ENCODE measurements at places on chromosomes 16 and 17.
A peak's percentile ranks its signal among the peaks of the same experiment; 100 is the strongest.

- peak; percentile 67 for DNase-seq
Observed at GRCh38 chr17:14302091-14302430, 1.2 kb downstream of the HS3ST3B1 start.

GRCh38 chr17:18217412-18218015 is 7.9 kb upstream of the LLGL1 start:
- peak; percentile 90 for DNase-seq

DNA sequence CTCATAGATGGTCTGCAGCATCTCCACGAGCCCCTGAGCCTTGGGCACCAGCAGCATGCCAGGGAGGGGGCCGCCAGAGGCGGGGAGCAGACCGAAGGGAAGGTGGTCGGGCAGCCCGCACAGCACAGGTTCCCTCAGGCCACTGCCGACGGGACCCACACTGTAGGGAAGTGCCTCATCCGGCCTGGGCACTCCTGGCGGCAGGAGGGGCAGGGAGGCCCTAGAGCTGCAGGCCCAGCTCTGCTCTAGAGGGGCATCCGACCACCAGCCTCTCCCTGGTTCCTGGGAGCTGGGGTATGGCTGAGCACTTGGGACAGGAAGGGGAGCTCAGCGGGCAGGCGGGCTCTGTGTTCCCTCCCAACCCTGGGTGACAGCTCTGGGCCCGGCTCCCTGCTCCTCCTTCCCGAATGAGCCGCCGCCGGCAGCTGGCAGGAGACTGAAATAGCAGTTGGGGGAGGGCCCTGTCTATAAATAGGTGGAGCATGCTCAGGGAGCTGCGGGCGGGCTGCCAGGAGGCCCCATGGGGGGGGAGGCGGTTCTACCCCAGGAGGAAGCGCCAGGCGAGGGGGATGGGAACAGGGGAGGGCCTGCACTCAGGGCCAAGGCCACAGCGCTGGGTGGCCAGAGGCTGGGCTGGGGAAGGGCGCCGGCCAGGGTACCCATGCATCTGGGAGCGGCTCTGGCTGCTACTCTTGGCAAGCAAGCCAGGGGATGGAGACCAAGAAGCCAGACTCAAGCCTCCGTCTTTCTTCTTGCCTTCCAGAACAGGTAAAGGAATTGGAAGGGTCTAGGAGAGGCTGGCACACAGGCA is 12.4 kb downstream of the HDAC5 start:
- DNase-seq, result peak; percentile 80

- DNase-seq, result no peak
Observed at GRCh38 chr17:78798695-78799559, 16.9 kb upstream of the CYTH1 start.

DNA sequence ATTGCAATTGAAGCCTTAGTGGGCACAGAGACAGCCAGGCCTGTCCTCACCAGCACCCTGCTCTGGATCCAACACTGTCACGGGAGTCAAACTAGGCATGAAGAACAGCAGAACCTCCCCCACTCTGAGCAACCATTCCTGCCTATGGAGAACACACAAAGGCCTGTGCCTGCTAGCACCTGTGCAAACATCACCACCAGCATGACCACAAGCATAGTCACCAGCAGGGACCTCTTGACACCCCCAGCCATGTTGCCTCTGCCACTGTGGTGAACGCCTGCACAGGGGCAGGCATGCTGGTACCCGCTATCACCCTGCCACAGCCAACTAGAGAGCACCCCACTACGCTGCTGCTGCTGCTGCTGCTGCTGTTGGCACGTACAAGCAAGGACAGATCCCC is 51.7 kb downstream of the CMC2 start:
- DNase-seq, result no peak

DNA sequence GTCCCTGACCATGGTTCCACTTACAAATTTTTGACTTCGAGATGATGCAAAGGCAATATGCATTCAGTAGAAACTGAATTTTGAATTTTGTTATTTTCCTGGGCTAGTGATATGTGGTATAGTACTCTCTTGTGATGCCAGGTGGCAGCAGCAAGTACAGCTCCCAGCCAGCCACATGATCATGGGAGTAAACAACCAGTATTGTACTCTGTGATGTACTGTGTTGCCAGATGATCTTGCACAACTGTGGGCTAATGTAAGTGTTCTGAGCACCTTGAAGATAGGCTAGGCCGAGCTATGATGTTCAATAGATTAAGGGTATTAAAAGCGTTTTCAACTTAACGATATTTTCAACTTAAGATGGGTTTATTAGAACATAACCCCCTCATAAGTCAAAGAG is 250.8 kb downstream of the STX8 start:
- DNase-seq, result no peak

- DNase-seq, result no peak
Observed at GRCh38 chr16:87101903-87102302, 215.3 kb downstream of the C16orf95 start.

GRCh38 chr17:81397314-81398175 is 2.3 kb downstream of the BAHCC1 start:
- peak; percentile 96 for DNase-seq

DNA sequence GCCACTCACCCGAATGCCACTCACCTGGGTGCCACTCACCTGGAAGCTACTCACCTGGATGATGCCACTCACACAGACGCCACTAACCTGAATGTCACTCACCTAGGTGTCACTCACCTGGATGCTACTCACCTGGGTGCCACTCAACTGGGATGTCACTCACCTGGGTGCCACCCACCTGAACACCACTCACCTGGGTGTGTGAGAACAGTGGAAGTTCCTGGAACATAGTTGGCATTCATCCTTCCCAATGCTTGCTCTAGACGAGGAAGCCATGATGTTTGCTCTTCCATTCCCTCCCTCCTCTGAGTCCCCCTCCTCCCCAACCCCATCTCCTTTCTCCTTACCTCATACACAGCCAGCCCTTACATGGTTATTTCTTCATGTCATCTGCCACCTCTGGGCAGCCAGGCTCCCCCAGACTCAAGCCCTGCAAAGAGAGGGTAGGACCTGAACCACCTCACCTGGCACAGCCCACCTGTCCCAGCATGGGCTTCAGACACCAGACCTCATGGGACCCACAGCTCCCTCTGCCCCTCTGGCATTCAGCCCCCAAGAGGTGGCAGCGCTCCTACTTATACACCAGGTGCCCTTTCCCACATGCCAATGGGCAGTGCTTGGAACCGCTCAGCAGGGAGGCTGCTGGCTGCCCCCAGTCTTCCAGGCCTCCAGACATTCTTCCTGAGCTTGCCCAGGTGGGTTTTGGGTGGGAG is 171.8 kb upstream of the FOXF1 start:
- no peak for DNase-seq

DNA sequence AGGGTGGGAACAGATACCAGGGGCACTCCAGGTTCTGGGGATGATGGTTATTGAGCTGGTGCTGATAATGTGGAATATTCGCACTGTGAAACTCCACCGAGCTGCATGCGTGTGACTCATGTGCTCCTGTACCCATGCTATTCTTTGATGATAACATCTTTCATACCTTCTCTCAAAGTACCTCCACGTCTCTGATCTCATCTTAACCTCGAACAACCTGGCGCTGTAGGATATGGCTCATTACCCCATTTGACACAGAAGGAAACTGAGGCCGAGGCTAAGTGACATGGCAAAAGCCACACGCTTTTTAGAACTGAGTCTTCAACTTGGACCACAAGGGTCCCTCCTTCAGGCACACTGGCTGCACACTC is 30.2 kb upstream of the MRPS23 start:
- no peak for DNase-seq

DNA sequence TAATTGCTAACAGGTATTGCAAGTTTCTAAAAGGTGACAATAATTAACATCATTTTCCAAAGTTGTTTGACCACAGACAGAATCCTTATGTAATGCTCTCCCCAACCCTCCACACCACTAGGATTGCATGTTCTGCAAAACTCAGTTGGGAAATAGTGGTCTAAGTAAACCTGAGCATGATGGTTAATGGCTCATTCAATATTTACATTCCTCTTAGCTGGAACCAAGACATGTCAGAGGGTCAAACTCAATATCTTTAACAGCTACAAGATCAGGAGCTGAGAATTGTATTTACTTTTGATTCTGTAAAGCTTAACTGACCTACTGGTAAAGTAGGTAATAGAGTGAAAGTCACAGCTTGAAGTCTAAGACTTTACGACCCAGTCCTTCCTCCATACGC is 10.2 kb downstream of the MFSD6L start:
- DNase-seq, result no peak

- DNase-seq, result peak; percentile 83
Observed at GRCh38 chr17:17919169-17920107, 52.8 kb downstream of the TOM1L2 start.

- DNase-seq, result no peak
Observed at GRCh38 chr16:71407731-71408130, 34.1 kb downstream of the TLE7 start.

- no peak for DNase-seq
Observed at GRCh38 chr17:1658100-1658499, 8.4 kb upstream of the RILP start.

DNA sequence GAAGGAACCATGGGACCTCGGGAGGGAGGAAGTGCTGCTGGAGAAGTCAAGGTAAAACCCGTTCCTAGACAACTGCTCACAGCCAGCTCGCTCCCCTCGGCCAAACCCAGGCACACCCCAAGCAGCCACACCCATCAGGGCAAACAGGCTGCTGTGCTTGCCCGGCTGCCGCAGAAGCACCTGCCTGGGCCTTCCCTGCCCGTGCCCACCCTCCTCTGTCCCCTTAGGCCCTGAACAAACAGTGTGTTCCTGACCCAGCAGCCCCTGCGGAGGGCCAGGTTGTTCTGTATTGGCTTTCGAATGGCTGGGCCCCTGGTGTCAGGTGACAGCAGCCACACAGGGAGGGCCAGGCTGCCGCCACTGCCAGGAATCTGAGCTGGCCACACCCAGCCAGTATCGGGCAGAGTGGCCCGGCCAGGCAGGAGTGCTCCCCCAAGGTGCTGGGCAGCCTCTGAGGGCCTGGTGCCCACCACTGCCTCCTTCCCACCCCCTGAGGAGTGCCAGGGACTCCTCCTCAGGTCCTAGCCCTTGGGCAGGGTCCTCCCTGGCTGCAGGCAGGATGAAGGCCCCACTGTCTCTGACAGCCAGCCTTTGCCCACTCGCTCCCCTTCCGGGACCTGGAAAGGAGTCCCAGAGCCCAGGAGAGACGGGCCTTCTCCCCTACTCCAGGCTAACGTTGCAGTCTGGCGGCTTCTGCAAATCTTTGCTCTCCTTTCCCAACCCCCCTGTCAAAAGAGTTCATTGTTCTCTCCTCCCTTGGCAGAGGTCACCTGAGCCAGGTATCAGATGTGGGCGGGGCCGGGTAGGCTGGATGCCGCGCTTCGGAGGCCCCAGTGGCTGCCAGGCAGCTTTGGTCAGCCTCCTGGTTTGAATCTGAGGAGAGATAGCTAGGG is 24.0 kb downstream of the LLGL2 start:
- peak; percentile 85 for DNase-seq

DNA sequence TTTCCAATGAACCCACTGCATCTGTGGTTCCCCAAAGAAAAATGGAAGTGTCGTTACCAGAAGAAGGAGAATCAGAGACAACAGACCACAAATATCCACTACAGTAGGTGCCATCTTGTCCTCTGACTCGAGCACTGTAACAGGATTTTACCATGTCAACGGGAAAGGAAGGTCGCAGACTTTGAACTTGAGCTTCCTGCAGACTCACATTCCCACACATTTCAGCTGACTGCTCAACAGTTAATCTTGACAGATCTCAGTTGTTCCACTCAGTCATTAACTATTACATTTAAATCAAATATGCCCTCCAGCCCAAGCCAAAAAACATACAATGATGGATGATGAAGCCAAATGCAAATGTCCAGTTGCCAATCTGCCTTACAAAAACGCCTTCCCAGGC is 37.0 kb downstream of the GAS7 start:
- DNase-seq, result no peak

DNA sequence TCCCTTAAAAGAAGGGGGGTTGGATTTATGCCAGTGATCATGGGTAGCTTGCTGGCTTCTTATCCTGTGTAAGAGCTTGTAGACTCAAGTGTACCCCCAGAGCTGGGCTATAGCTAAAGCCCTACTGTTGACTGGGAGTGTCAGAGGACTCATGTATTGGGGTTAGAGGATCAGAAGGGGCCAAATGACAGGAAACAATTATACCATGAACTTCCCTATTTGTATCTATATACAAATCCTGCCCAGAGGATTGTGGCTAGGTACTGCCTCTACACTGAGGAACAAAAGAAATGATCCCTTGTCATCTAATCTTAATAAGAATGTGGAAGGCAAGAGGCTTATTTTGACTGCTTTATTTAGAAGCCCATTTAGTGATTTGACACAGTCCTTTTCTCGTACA is 14.3 kb downstream of the ZP2 start:
- DNase-seq, result no peak

GRCh38 chr16:55571-56136 is 2.0 kb downstream of the SNRNP25 start:
- DNase-seq, result no peak

GRCh38 chr17:63932721-63933120 is 590 bp upstream of the CD79B start:
- no peak for DNase-seq

GRCh38 chr17:1126250-1126797 is 53.5 kb downstream of the ABR start:
- no peak for DNase-seq

- no peak for DNase-seq
Observed at GRCh38 chr17:47713980-47714700, 18.9 kb upstream of the TBX21 start.

DNA sequence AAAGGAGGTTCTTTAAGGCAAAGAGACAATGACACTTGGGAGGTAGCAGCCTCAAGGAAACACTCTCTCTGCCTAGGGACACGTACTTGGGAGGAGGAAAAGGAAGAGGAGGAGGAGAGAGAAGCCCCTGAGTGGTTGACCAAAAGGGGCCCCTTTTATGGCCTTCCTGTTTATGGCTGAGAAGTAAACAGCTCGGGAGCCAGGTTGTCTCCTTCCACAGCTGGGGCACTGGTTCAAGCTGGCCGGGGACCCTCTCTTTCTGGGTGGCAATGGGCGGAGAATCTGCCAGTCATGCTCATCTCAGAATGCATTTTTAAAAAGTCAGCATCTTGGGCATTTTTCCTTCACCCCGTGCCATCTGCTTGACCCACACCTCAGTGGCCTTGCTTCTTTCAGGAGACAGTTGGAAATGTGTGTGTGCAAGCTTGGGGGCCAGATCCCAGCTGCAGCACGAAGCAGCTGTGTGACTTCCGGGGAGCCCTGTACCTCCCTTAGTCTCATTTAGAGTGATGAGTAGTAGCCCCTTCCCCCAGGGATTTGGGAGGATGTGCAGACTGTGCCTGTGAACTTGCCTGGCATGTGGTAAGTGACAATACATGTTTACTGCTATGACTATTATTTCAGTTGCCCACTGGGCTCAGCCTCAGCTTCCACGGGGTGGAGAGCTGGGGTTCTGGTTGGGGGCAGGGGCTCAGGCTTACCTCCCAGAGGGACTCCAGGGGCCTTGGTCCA is 33.8 kb upstream of the SALL1 start:
- no peak for DNase-seq

GRCh38 chr16:66427871-66428681 is 981 bp downstream of the BEAN1 start:
- no peak for DNase-seq
